ENCODE measurements at places on chromosomes 13 and 19.

GRCh38 chr19:435056-435706 is 25.7 kb downstream of the SHC2 start:
- no peak overlapping the region for H3K27ac ChIP-seq
- H3K4me1 ChIP-seq, result no peaks in the 10 kb centered on the region
- H3K4me3 ChIP-seq, result no peak overlapping the region
- peaks cover 13% of the 10 kb centered on the region for H3K36me3 ChIP-seq
- no peaks in the 10 kb centered on the region for H3K27me3 ChIP-seq
- no peak for DNase-seq

GRCh38 chr13:51645154-51645650 is 60.9 kb downstream of the WDFY2 start:
- H3K27me3 ChIP-seq, result no peaks in the 10 kb centered on the region
- DNase-seq, result no peak
- H3K36me3 ChIP-seq, result peaks cover 6% of the 10 kb centered on the region
- H3K4me1 ChIP-seq, result peaks cover 27% of the 10 kb centered on the region
- 0 out of 3 replicates have a peak overlapping the region, but pooled peaks have one; percentile 2 for H3K4me3 ChIP-seq

DNA sequence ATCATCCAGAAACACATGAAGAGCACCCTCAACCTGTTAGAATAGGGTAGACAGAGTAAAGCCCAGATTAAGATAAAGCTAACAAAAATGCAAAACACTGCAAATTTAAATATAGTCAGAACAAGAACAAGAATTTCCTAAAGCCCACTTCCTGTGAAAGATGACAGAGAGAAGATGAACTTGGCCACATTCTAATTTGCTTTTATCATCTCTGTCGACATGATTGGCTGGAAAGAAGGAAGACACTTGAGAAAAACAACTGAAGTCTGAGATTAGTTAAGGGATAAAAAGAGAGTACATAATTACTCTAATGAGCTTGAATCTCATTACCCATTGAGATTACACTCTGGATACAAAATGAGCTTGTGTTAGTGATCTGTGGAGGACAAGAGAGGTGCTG is 537.6 kb downstream of the KLF5 start:
- H3K4me1 ChIP-seq, result no peaks in the 10 kb centered on the region
- H3K36me3 ChIP-seq, result no peaks in the 10 kb centered on the region
- no peak overlapping the region for H3K27ac ChIP-seq
- DNase-seq, result no peak

GRCh38 chr19:12163826-12164225 is 930 bp downstream of the ZNF136 start:
- no peaks in the 10 kb centered on the region for H3K4me1 ChIP-seq
- DNase-seq, result no peak
- H3K36me3 ChIP-seq, result peaks cover 6% of the 10 kb centered on the region
- no peaks in the 10 kb centered on the region for H3K27me3 ChIP-seq
- no peak overlapping the region for H3K27ac ChIP-seq

- H3K4me1 ChIP-seq, result no peaks in the 10 kb centered on the region
- DNase-seq, result no peak
- no peak overlapping the region for H3K4me3 ChIP-seq
- H3K27ac ChIP-seq, result no peak overlapping the region
Measured at GRCh38 chr13:95323930-95324662, 22.8 kb upstream of the ABCC4 start.

GRCh38 chr13:109162248-109163036 is 533.0 kb downstream of the MYO16 start:
- no peak overlapping the region for H3K4me3 ChIP-seq
- H3K27ac ChIP-seq, result no peak overlapping the region
- no peaks in the 10 kb centered on the region for H3K27me3 ChIP-seq
- no peaks in the 10 kb centered on the region for H3K36me3 ChIP-seq
- no peak for DNase-seq

- H3K36me3 ChIP-seq, result peaks cover 23% of the 10 kb centered on the region
- H3K27me3 ChIP-seq, result no peaks in the 10 kb centered on the region
- no peak overlapping the region for H3K4me3 ChIP-seq
- no peak overlapping the region for H3K27ac ChIP-seq
- DNase-seq, result no peak
Measured at GRCh38 chr19:47492571-47493377, 8.8 kb upstream of the KPTN start.

DNA sequence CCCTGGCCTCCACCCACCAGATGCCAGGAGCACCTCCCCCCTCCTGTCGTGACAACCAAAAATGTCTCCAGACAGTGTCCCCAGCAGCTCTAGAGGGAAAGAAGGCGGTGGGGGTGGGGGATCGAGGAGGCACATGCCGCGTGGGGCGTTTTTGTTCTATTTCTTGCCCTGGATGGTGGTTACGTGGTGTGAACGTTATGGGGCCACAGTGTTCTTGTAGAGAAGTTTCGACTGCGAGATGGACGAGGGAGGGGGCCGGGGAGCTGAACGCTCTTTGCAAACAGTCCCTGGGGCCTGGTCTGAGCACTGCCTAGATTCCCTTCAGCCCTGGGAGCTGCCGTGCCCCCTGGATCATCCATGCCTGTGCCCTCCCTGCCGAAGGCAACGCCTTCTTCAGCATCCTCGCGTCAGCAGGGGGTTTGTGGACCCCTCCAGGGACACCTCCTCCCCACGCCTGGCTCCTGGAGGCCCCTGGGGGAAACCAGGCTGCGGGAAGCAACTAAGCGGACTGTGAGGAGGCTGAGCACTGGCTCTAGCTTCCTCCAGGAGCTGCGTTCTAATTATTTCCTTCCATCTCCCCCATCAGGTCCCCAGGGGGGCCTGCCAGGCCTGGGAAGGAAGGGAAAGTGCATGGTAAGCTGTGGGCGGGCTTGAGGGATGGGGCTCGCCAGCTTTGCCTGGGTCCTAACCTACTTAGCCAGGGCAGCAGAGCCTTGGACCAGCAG is 131.5 kb downstream of the IER2 start:
- no peak overlapping the region for H3K4me3 ChIP-seq
- no peaks in the 10 kb centered on the region for H3K4me1 ChIP-seq
- H3K36me3 ChIP-seq, result no peaks in the 10 kb centered on the region
- no peak overlapping the region for H3K27ac ChIP-seq

GRCh38 chr19:57465680-57466381 is 8.9 kb upstream of the VN1R1 start:
- no peak overlapping the region for H3K4me3 ChIP-seq
- H3K27me3 ChIP-seq, result no peaks in the 10 kb centered on the region
- H3K4me1 ChIP-seq, result no peaks in the 10 kb centered on the region

GRCh38 chr19:13959962-13960862 is 7.9 kb downstream of the DCAF15 start:
- no peaks in the 10 kb centered on the region for H3K27me3 ChIP-seq
- no peak overlapping the region for H3K27ac ChIP-seq
- peaks cover 22% of the 10 kb centered on the region for H3K36me3 ChIP-seq
- peak; percentile 64 for DNase-seq
- H3K4me3 ChIP-seq, result no peak overlapping the region

- no peaks in the 10 kb centered on the region for H3K36me3 ChIP-seq
- H3K27ac ChIP-seq, result no peak overlapping the region
- H3K27me3 ChIP-seq, result no peaks in the 10 kb centered on the region
- peaks cover 7% of the 10 kb centered on the region for H3K4me1 ChIP-seq
Measured at GRCh38 chr13:75869981-75870380, 233.9 kb downstream of the LMO7 start.

- H3K36me3 ChIP-seq, result no peaks in the 10 kb centered on the region
- H3K4me3 ChIP-seq, result peak within 1 kb of the TSS; percentile 72
- no peaks in the 10 kb centered on the region for H3K27me3 ChIP-seq
Measured at GRCh38 chr13:49627831-49628652, at the start of gene ARL11. TSS of gene ARL11 (plus strand) at chr13:49628507. CDS start at chr13:49630448, 1,941 bp downstream.

- H3K4me3 ChIP-seq, result no peak overlapping the region
- H3K36me3 ChIP-seq, result peaks cover 30% of the 10 kb centered on the region
- no peaks in the 10 kb centered on the region for H3K27me3 ChIP-seq
- peak overlapping the region; percentile 29 for H3K27ac ChIP-seq
Measured at GRCh38 chr13:111202156-111202621, 87.1 kb downstream of the ARHGEF7 start.

DNA sequence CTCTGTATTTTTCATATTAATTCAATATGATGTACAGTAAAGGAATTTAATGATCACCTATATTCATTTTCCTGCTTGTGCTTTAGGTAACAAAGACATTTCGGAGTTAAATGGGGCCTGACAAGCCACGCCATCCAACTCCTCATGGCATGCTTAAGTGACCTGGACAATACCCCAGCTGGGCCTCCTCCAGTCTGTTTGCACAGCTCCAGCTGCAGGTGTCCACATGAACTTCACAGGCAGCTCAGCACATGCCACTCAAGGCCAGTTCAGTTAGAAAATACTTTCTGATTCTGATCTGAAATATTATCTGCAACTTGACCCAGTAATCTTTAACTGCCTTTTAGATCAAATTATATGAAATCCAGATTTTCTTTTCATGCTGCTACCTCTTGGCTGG is 89.6 kb upstream of the SLC15A1 start:
- H3K27ac ChIP-seq, result no peak overlapping the region
- no peaks in the 10 kb centered on the region for H3K27me3 ChIP-seq
- no peaks in the 10 kb centered on the region for H3K4me1 ChIP-seq
- H3K4me3 ChIP-seq, result no peak overlapping the region
- H3K36me3 ChIP-seq, result no peaks in the 10 kb centered on the region

DNA sequence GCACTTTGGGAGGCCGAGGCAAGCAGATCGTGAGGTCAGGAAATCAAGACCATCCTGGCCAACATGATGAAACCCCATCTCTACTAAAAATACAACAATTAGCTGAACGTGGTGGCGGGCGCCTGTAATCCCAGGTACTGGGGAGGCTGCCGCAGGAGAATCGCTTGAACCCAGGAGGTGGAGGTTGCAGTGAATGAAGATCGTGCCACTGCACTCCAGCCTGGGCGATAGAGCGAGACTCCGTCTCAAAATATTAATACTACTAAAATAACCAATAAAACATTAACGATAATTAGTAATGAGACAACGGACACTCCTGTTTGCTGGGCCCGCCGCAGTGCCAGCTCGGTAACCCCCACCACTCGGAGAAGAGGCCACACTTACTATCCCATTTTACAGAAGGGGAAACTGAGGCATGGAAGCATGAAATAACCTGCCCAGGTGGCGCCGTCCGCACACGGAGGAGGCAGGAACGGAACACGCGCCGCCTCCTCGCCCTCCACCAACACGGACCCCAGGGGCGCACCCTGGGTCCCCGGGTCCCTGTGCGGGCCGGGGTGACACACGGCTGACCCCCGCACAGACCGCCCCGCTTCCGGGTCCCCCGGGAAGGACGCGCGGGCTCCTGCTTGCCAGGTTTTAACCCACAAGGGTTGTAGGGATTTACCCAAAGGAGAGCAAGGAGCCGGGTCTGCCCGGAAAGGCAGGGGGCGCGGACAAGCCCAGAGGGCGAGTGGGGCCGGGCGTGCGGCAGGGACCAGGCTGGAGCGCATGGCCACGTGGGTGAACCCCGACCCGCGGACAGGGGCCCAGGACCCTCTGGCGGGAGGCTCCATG is 1.6 kb downstream of the R3HDM4 start:
- H3K36me3 ChIP-seq, result peaks cover 12% of the 10 kb centered on the region
- no peaks in the 10 kb centered on the region for H3K4me1 ChIP-seq
- DNase-seq, result peak; percentile 55
- no peak overlapping the region for H3K27ac ChIP-seq

DNA sequence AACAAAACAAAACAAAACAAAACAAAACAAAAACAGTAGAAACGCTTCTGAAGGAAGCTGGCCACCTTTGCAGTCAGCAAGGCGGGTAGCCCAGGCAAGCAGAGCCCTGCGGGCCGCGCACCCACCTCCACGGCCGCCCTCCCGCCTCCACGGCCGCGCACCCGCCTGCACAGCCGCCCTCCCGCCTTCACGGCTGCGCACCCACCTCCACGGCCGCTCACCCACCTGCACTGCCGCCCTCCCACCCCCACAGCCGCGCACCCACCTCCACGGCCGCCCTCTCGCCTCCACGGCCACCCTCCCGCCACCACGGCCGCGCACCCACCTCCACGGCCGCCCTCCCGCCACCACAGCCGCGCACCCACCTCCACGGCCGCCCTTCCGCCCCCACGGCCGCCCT is 9.0 kb upstream of the TIMM13 start:
- H3K4me1 ChIP-seq, result no peaks in the 10 kb centered on the region
- DNase-seq, result no peak
- no peak overlapping the region for H3K27ac ChIP-seq
- H3K36me3 ChIP-seq, result peaks cover 48% of the 10 kb centered on the region

- H3K4me1 ChIP-seq, result no peaks in the 10 kb centered on the region
- H3K4me3 ChIP-seq, result no peak overlapping the region
- no peaks in the 10 kb centered on the region for H3K27me3 ChIP-seq
- H3K27ac ChIP-seq, result no peak overlapping the region
- DNase-seq, result no peak
- peaks cover 50% of the 10 kb centered on the region for H3K36me3 ChIP-seq
Measured at GRCh38 chr13:98386637-98387036, 190.3 kb downstream of the STK24 start.

DNA sequence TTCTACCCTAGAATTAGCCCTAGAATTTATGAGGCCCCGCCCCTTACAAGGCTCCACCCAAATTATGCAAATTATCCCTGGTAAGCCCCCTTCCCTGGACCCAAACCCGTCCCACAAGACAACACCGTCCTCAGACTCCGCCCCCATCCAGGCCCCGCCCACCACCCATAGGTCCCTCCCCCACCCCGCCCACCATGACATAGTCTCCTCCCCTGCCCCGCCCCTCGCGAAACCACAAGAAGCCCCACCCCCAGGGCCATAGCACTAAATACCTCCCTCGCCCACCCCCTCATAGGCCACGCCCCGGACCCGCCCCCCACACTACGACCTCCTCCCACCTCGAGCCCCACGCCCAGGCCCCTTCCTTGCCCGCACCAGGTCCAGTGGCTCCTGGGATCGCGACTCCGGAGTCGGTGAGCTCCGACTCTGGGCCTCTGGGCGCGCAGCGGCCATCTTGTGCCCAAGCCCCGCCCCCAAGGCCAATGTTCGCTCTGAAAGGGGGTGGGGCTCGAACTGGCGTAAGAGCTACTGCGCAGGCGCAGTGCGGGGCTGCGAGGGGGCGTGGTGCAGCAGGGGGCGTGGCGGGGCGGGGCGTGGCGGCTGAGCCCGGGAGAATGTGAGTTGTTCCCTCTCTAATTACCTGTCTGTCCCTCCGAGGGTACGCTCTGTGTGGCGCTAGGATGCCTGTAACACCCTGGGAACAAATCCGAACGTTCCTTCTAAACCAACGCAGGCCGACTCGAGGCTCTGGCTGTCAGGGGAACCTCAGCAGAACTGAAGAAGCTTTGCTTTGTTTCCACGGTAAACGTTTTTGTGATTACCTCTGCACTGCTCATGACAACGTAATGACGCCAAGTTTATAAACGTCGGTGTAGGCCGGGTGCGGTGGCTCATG is at the start of gene ZNF784:
Gene ZNF784 (minus strand): TSS at position 458 of the 895 bp plus-strand sequence. CDS start 5 bp downstream, at position 453.
- no peak within 1 kb of the TSS for H3K27ac ChIP-seq
- peak; percentile 95 for DNase-seq
- H3K4me1 ChIP-seq, result no peaks in the 10 kb centered on the region
- no peaks in the 10 kb centered on the region for H3K27me3 ChIP-seq
- H3K4me3 ChIP-seq, result peak within 1 kb of the TSS; percentile 85

- H3K27ac ChIP-seq, result peak overlapping the region; percentile 65
- no peaks in the 10 kb centered on the region for H3K36me3 ChIP-seq
- DNase-seq, result peak; percentile 53
- no peaks in the 10 kb centered on the region for H3K27me3 ChIP-seq
Measured at GRCh38 chr19:5192568-5192967, 148.0 kb downstream of the PTPRS start.
